ENCODE measurements at places on chromosomes 16 and 17.

DNA sequence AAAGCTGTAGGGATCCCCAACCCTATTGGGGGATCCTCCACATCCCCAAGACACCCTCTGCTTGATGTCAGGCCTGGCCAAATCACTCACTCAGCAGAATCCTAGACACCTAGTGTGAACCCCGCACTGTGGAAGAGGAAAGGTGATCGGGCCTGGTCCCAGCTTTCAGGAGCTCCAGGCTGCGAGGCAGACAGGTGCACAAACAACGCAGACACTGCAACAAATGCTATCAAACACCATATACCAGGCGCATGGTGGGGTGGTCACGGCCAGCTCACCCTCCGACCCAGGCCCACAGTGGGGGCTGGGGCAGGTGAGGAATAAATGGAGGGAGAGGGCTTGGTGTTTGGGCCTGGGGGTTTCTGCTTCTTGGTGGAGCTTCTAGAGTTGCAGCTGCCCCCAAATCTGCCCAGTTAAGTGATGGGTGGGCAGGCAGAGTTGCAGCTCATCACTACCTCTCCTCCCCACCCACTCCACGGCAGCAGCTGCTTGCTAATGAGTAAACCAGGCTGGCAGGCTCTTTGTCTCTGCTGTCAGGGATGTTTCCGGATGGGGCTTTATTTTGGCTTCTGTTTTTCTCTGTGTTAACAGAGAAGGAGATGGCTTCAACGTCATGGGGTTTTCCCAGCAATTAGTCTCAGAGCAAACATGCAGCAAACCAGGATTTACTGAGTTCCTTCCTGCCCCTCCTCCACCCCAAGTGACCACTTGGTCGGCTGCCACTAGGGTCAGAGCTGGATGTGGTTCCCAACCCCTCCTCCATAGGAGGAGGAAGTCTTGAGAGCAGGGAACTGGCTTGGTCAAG, 46.6 kb downstream of the PECAM1 start:
- DNase-seq = peak; percentile 83

GRCh38 chr17:71428897-71429296, 691.9 kb upstream of the SOX9 start:
- no peak for DNase-seq

- DNase-seq = no peak
These were observed 61.9 kb upstream of the RBBP6 start for GRCh38 chr16:24477492-24477891.

GRCh38 chr17:50055426-50056216, at the start of gene ITGA3:
Gene ITGA3, plus strand, starts transcription at chr17:50056110. Its CDS starts 330 bp downstream, at chr17:50056440.
- peak; percentile 44 for DNase-seq

- no peak for DNase-seq
These were observed 26.9 kb downstream of the GPT2 start for GRCh38 chr16:46911038-46911437.

- DNase-seq = no peak
These were observed 48.5 kb upstream of the RBFOX3 start for GRCh38 chr17:79659376-79659775.

DNA sequence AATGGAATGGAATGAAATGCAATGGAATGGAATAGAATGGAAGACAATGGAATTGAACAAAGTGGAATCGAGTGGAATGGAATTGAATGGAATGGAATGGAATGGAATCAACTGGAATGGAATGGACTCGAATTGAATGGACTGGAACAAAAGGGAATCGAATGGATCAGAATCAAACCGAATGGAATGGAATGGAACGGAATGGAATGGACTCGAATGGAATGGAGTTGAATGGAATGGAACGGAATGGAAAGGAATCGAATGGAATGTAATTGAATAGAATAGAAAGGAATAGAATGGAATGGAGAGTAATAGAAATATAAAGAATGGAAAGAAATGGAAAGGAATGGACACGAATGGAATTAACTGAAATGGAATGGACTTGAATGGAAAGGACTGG, 475.2 kb upstream of the WSB1 start:
- DNase-seq = no peak

DNA sequence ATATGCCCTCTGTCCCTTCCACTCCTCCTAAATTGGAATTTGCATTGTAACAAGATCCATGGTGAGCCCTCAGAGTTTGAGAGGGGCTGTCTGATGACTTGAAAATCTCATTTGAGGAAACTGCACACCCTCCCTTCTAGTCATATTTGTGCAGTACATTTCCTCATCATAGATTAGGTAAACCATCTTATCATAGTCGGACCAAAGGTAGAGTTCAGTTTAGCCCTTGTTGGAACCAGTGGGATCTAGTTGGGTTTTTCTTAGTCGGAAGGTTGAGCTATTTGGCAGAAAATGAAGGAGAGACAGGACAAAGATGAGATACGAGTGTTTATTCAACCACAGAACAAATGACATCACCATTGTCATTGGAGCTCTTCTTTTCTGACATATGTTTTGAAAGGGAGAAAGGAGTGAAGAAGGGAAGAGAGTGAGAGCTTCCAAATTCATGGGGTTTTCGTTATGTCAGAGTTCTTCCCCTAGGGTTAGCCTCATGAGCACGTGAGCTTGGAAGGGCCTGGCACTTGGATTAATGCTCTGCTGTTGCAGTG, 15.8 kb upstream of the KRT20 start:
- no peak for DNase-seq

DNA sequence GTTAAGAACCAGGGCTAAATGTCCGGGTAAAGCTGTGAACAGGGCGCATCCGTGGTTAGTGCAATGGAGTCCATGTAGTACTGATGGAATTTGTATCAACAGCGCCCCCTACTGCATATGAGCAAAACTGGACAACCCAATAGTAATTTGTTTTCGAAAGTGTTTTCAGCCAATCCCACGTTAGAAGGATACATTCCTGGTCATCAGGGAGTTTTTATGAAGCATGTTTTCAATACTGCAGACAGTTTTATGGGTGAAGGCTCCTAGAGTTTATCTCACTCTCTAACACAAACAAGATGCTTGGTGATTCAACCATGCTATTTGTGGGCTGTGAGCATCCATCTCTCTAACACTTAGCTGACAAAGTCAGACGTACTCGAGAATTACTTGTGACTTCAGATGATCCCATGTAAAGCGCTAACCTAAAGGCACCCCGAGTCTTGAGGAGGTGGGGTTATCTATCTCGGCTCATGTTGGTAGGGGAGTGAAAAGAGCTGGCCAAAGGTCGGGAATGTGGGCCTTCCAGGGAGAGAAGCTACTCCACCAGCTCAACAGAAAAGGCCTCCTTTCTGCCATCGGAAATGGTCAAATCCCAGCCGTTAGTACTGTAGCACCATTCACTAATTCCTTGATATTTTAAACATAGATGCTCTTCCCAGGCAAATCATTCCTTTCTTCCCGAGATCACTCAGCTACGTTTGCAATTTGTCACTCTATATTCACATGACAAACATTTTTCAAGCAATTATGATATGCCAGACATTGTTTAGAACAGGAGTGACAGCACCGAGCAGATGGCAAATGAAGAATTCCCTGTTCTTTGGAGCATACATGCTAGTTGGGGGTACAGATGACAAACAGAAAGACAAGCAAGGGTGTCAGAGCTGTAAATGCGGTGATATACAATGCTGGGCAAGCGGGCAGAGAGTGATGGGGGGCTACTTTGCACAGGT, 46.9 kb upstream of the HNF1B start:
- peak; percentile 50 for DNase-seq

DNA sequence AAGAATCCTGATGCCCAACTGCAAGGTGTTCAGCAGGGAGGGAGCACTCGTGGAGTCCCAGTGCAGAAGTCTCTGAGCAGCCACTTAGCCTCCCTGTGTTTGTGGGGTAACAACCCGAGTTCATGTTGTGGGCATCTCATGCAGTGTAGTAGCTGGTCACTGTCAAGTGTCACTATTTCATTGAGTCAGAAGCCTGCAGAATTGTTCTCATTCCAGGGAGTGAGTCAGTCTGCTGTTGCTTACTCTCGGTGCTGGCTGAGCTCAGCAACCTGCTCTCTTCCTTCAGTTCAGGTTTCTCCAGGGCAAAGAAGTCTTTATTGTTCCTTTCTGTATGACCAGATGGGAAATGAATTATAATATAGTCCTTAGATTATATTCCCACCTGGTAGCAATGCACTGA, 24.1 kb downstream of the HMOX2 start:
- DNase-seq = no peak

GRCh38 chr17:52606098-52606497, 447.6 kb upstream of the CA10 start:
- no peak for DNase-seq

- DNase-seq = peak; percentile 65
These were observed 38.2 kb upstream of the LITAF start for GRCh38 chr16:11624636-11625607.

GRCh38 chr16:68090533-68090932, 5.4 kb downstream of the NFATC3 start:
- peak; percentile 54 for DNase-seq

DNA sequence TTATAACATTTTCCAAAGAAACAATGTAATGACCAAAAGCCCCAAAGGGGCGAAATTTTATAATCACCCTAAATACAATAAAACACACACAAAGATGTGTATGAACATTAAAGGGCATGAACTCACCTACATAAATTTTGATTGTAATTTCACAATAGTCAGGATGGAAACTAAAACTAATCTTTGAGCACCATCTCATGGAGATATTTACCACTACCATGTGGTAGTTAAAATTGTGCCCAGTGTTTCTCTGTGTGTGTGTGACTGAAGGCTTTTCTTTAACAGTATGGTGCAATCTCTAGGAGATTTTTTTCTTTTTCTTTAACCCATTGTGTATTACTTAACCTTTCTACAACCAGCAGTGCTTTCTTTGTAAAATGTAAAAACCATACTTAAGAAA, 19.7 kb upstream of the MEIOC start:
- DNase-seq = peak; percentile 63

DNA sequence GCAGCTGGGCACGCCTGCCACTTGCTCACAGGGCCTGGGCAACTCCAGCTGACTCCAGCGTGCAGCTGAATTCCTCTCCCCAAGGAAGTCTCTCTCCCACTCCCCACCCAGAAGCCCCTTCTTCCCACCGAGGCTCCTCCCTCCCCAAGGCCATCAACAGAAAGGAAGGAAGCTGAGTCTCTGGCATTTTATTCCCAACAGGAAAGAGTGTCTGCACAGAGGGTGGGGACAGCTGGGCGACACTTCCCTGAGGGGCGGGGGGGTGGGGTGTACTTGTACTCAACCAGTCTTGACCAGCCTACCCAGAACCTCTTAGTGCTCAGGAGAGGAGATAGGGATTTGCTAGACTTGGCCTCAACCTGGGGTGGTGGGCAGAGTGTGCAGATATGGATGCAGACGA, at the start of gene EXOC3L1:
EXOC3L1 (minus strand) TSS at position 96 of the 400 bp plus-strand sequence. CDS start 460 bp downstream, outside the sequence.
- DNase-seq = no peak

DNA sequence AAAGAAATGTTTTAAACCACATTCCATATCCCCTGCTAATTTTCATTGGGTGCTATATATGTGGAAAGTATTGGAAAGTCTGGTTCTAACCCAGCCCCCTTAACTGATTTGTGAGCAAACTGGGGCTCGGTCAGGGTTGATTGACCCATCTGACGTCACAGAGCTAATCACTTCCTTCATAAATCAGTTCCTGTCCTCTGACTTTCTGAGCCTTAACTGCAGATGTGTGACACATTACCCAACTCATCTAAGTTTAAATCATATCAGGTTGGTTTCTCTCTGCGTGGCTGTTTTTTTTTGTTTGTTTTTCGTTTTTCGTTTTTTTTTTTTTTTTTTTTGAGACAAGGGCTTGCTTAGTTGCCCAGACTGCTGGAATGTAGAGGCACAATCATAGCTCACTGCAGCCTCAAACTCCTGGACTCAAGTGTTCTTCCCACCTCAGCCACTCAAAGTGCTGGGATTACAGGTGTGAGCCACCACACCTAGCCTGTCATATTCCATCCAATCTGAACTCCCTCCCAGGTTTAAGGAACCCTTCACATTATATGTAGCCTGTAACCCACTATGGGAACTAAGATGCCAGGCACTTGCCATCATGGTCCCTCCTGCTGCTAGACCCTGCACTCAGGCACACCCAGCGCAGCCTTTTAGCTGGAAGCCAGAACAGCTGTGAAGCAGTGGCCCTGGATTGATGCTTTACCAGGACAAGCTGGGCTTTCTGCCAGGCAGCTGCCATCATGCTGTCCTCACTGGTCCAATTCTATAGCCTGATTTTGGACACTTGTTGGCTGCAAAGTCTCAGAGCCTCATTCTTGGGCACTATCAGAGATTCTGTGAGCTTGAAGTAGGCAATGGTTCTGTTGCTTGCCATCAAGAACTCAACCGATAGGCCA, 6.9 kb upstream of the BPTF start:
- peak; percentile 34 for DNase-seq

GRCh38 chr16:87592018-87592712, 10.1 kb upstream of the JPH3 start:
- no peak for DNase-seq

DNA sequence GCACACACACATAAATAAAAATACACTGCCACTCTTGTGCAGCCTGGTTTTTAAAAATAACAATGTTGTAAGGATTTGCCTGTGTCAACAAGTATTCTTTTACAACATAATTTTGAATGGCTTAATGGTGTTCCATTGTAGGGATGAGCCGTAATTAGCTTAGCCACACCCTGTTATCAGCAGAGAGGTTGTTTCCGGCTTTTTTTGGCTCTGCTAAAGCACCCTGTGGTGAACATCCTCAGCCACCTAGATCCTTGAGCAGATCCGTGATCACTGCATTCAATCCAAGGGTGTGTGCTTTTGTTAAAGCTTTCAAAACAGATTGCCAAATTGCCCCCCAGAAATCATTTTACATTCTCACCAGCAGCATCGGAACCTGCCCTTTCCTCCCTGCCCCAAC, 7.0 kb downstream of the KATNB1 start:
- no peak for DNase-seq

GRCh38 chr16:27703545-27703944, 153.6 kb downstream of the KATNIP start:
- DNase-seq = no peak

GRCh38 chr17:15412606-15413005, 54.8 kb downstream of the CDRT4 start:
- no peak for DNase-seq

DNA sequence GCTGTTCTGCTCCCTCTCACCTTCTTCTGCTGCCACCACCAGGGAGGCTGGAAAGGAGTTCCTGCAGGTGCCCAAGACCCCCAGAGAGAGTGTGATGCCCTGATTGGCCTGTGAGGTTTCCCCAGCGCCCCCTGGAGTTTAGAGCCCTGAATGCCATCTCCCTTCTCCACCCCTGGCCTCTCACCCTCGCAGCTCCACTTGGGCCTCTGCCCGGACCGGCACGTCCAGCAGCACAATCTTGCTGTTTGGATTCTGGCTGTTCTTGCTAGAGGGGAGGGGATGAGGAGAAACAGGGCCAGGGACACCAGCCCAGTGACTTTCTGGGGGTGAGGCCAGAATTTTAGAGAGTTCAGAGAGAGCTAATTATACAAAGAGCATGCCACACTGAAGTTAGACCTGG, 12.5 kb upstream of the FAM171A2 start:
- DNase-seq = peak; percentile 28

DNA sequence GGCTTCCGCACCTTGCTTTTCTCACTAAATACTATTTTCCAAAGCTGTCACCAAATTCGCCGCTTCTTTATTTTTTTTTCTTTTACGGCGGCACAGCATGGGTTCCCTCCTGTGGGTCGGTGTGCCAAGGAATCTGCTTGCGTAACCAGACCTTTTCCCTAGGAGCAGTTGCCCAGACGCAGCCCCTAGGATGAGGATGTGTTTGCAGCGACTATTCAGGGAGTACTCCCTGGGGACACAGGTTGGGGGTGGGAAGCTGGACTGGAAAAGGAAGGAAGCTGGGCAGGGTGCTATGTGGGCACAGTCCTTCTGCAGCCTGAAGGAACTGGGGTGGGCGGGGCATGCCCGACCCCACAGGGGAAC, 49.0 kb upstream of the ZCCHC14 start:
- DNase-seq = no peak

- DNase-seq = no peak
These were observed 38.4 kb downstream of the SOX9 start for GRCh38 chr17:72158895-72159885.

GRCh38 chr17:39001703-39002637, 34.8 kb upstream of the FBXO47 start:
- DNase-seq = no peak

Data from common myeloid progenitor, CD34-positive (primary cell).